NCI-H2029 (cell line): ENCODE measurements at places on chromosomes 3 and 15.

DNA sequence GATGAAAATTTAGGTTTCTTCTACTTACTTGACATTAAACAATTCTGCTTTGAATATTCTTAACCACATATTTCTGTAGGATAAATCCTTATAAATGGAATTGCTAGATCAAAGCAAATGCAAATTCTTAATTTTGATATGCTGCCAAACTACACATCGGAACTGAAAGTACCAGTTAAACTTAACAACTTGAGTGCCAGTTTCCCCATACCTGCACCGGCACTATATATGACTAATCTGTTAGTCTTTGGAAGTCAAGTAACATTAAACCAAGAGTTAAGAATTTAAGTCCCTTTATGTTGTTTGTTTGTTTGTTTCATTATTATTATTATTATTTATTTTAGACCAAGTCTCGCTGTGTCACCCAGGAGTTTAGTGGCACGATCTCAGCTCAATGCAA lies 103.9 kb upstream of the AKAP13 start:
- DNase-seq: no peak

GRCh38 chr3:38837358-38837757 lies 21.3 kb upstream of the SCN10A start:
- no peak for DNase-seq

- no peak for DNase-seq
Observed at GRCh38 chr3:135995766-135996165, 30.2 kb downstream of the PPP2R3A start.

GRCh38 chr15:65917407-65917756 lies 48.1 kb downstream of the RAB11A start:
- no peak for DNase-seq

DNA sequence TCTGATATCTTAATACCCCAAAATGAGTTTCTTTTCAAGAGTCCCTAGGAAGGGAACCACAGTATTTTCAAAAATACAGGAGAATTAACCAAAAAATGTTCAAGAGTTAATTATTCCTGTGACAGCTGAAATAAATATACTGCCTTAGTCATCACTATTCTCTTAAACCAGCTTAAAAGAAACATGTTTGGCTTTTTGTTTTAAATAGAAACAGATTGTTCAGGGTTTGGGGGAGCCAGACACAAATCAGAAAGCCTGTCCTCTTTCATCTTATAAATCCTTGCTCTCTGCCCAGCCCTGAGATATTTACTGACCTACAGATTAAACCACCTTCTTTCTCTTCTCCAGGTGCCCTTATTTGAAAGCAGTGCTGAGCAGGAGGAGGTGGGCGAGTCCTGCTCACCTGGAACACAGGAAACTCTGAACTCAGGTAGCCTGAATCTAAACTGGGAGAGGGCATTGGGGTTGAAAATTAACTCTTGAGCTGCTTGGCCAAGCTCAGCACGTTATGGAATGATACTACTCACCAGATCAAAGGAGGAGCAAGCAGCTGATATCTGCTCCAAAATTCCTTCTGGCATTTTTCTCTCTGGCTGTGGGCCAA lies 84.1 kb upstream of the SPRED1 start:
- no peak for DNase-seq

DNA sequence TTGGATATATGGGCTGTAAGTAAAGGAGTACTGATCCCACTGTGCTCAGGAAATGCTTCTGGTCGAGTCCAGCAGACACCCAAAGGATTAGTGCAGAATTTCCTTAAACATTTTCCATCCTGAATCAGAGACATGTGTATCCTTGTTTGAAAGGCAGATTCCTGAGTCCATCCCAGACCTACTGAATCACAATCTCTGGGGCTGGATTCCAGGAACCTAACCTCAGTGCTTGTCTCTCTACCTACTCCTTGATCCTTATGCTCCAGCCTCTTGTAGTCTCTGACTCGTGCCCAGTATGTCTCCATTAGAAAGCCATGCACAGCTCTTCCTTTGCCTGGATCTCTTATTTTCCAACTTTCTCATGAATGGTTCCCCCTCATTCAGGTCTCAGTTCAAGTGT lies 585.8 kb downstream of the NLGN1 start:
- no peak for DNase-seq

GRCh38 chr3:72579191-72579580 lies 269.1 kb downstream of the SHQ1 start:
- no peak for DNase-seq

- DNase-seq: peak; percentile 48
Observed at GRCh38 chr3:42118762-42119361, 27.7 kb downstream of the TRAK1 start.

GRCh38 chr15:99265541-99266070 lies 14.3 kb downstream of the LRRC28 start:
- DNase-seq: no peak

- DNase-seq: no peak
Observed at GRCh38 chr15:66161575-66162118, 91.9 kb downstream of the MEGF11 start.

DNA sequence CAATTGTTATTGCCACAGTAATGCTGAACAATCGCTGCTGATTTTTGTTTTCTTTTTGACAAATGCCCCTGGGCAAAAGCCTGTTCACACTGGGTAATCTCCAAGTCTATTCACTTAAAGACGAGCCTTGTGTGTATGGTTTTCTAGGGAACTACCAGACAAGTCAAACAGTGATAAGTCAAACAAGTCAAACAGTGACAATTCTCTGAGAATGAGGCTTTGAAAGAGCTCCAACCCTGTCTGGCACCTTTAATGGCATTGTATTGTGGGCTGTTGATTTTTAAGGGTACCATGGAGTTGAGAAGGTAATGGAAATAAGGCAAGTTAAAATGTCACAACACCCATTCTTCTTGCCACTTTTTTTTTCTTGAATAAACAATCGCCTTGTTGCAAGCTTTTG lies 59.4 kb upstream of the TMC3 start:
- DNase-seq: no peak

DNA sequence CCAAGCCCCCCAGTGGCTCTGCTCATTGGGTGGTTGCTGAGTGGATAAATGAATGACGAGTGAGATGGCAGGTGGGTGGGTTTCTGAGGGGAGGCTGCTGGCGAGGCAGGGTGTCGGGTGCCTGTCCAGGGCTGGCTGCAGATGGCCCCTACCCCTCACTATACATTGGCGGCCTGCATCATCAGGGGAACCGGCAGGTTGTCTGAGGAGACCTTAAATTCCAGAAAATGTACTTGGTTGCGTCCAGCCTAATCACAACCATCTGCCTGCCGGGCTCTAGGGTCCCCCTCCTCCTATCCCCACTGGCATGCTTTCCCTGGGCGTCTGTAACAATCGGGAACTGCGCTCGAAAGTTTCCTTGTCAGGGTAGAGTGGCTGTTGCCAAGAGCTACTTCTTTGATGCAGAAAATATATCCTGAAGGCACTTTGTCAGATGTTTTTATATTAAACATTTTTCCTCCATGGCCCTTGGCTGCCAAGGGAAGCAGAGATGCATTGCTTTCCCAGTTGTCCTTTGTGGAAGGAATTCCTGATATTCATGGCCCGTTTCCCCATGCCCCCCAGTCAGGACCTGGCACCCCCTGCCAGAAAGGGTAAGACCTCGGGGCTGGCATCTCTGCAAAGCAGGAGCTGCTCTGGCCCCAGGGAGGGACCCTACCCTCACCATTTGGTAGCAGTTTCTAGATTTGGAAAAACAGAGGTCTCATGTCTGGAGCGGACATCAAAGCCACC lies 22.9 kb downstream of the SMAD6 start:
- DNase-seq: no peak

- DNase-seq: no peak
Observed at GRCh38 chr3:11134794-11135193, 19.5 kb upstream of the HRH1 start.

GRCh38 chr3:81173514-81173913 lies 587.9 kb downstream of the GBE1 start:
- DNase-seq: no peak

DNA sequence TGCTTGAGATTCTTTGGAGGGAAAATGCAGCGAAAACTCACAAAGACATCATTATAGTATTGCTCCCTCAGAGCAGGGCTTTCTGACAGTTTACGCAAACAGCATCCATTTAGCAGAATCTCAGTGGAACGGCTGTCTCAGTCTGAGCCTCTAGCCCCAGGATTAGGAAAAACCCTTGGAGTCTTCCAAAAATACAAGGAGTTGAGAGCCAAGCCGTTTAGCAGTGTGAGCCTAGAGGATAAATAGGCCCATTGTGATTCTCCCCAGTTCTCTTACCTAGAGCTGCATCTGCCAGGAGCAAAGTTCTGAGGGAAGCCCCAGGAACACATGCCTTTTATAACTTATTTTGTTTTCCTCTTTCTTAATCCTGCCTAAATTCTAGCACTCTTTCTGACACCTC lies 359.6 kb downstream of the NTRK3 start:
- no peak for DNase-seq

DNA sequence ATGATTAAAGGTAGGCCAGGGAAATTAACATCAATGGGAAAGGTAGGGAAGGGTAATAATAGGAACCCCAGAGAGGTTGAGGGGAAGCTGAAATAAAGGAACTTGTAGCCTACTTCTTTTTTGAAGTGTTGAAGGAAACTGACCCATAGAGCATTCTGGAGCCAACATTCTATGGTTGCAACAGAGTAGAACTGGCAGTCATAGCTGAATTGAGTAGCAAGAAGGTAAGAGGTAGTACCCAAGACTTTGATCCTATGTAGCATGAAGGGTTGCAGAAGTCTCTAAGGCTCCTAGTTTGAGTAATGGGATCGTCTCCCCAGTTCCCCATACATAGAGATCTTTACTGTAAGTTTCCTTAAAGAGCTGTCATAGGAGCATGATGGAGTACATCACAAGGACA lies 7.4 kb upstream of the ZNF774 start:
- DNase-seq: no peak
